Cortex of kidney (tissue), 1 donor: ENCODE measurements at places on chromosomes 4 and X.

DNA sequence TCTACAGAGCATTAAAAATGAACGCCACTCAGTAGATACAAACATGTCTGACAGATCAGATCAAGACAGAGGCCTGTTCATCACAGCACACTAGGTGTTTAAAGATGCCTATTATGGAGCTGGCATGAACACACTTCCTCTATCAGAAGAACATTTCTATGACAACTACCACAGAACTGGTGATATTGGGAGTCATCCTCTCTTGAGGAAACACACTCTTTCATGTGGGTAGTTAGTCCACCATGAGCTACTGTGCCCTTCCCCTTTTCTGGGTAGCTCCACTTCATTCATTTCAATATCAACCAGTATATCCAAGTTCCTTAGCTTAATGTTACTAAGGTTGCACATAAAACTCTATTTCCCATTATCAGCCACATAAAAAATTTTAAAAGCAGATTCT lies 46.7 kb downstream of the MAOB start:
- no peak for DNase-seq

DNA sequence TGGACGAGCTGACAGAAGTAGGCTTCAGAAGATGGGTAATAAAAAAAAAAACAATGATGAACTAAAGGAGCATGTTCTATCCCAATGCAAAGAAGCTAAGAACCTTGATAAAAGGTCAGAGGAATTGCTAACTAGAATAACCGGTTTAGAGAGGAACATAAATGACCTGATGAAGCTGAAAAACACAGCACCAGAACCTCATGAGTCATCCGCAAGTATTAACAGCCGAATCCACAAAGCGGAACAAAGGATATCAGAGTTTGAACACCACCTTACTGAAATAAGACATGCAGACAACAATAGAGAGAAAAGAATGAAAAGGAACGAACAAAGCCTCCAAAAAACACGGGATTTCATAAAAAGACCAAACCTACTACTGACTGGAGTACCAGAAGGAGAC lies 10.5 kb downstream of the NELFA start:
- DNase-seq, result no peak

DNA sequence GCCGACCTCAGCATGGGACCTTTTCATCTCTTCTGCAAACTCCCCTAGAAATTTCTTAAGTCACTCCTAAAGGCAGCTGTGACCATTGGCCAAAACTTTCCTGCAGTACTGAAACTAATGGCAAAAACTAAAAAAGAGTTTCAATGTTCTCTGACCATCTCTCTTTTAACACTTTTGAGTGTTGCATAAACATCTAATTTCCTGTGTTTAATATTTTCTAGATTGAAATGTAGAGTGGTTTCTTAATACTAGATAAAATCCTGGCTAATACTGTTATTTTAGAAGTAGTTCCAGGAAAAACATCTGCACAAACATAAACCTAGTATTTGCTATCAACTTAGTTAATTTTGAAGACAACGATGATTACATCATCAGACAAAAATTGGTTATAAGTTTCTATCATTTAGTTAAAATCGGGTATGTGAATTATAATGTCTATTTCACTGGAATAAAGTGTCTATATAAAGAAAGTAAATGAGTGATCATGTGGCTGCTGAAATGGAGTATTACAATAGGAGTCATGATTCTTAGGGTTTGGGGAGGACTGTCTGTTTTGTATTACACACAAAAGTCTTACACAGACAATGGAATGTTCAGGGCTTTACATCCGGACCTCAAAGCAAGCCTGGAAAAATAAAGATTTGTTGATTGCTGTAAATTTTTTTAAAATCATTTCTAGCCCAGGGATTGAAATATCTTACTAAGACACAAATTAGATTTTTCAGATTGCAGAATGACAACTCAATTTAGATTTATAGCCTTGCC lies 1323.4 kb downstream of the C4orf33 start:
- no peak for DNase-seq

- DNase-seq, result no peak
These were observed at the start of gene NAP1L2 for GRCh38 chrX:73214426-73215094. NAP1L2 (minus strand) TSS chrX:73214851; CDS start chrX:73214492, 359 bp downstream.

- no peak for DNase-seq
These were observed 18.5 kb downstream of the APLN start for GRCh38 chrX:129636175-129636681.

GRCh38 chr4:155672342-155672741 lies 5.7 kb downstream of the GUCY1A1 start:
- DNase-seq, result no peak

DNA sequence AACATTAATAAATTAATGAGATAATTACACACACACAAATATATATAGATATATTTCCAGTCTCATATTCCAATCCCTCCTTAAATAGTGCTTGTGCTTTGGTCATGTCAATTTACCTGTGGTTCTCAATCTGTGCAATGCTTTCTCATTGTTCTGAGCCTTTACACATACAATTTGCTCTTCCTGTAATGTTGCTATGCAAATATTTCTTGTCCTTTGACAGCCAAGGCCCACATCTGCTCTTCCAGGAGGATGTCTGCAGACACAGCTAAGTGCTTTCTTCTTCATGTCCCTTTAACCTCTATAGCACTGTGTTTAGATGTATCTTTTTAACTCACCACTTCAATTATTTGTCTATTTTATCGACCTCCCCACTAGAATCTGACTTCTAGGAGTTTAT lies 67.3 kb upstream of the RAPGEF2 start:
- DNase-seq, result no peak

DNA sequence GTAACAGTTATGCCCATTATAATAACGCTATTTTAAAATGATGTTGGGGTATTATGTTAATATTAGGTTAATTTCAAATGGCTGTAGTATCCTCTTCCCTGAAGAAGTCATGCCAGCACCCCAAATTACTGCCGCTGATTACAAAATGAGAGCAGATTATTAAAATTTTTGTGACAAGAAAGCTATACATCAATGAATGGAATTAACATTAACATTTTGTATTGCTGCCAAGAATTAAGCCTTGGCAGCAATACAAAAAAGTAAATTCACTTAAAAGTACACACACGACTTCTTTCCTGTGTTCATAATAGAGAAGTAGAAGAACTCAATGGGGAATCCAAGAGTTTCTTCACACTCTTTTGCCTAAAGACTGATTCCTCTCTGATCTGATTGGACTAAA lies 482.8 kb downstream of the STIM2 start:
- DNase-seq, result no peak

DNA sequence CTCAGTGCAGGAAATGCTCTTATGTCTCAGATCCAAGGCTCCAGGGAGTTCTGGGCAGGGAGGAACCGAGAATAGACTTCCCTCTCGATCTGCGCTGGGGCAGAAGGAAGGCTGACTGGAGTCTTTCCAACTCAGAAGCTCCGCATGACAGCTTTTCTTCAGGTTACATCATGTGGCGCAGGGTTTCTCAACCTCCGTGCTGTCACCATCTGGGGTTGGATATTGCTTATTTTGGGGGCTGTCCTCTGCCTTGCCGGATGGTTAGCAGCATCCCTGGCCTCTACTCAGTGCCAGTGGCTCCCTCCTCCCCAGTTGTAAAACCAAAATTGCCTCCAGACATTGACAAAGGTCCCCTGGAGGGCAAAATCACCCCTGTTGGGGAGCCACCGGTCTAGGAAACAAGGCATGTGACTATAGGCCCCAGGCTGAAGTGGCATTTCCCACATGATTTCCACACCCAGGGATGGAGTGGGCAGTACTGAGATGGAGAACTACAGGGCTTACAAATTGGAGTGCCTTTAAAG lies 21.4 kb downstream of the REELD1 start:
- no peak for DNase-seq

DNA sequence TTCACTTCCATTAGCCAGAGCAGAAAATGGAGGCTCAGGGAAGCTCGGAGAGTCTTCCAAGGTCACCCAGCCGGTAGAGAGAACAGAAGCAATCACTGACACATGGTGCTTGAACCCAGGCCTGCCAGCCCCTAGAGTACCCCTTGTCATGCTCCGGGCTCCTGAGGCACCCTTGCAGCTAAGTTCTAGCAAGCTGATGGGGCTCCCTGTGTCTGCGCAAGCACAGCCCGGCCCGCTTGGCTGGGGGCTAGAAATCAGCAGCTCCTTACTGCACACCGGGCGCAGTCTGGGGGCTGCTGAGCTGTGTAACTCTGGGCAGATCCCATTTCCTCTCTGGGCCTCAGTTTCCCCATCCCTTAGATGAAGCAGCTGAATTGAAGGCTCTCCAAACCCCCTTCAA lies 102.1 kb upstream of the PSAPL1 start:
- no peak for DNase-seq

DNA sequence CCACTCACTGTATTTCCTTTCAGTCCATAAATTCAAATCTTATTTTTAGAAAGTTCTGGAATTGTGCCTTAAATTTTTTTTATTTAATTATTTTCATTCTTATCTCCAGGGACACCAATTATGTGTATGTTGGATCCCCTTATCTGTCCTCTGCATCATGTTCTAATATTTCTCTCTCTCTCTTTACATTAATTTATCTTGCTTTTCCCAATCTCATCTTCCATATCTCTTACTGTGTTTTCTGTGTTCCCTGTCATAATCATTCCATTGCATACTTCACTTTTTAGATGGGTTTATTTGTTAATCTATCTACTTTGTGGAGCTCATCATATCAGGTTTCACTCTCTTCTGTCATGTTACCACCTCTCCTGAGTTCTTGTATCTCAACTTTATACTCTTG lies 37.4 kb downstream of the PPP2R2C start:
- DNase-seq, result no peak

DNA sequence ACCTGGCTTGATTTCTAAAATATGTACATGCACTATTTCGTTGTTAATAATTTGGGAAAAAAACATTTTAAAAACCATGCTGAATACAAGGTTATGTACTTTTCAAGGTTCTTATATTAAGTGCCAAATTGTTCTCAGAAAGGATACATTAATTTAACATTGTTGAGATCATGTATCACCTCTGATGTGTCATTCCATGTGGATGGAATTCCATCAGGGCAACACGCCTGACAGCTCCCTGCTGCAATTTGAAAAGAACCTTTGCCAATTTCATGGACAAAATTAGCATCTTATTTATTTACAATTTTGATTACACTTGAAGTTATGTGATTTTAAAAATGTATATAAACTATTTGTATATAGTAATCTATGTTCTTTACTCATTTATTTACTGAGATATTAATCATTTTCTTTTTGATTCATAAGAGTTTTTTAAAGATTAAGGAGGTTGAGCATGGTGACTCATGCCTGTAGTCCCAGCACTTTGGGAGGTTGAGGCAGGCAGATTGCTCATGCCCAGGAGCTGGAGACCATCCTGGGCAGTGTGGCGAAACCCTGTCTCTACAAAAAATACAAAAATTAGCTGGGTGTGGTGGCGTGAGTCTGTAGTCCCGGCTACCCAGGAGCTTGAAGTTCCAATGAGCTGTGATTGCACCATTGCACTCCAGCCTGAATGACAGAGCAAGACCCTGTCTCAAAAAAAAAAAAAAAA lies 142.8 kb downstream of the ENPP6 start:
- no peak for DNase-seq

GRCh38 chr4:52915730-52916300 lies 53.7 kb downstream of the RASL11B start:
- DNase-seq, result no peak

DNA sequence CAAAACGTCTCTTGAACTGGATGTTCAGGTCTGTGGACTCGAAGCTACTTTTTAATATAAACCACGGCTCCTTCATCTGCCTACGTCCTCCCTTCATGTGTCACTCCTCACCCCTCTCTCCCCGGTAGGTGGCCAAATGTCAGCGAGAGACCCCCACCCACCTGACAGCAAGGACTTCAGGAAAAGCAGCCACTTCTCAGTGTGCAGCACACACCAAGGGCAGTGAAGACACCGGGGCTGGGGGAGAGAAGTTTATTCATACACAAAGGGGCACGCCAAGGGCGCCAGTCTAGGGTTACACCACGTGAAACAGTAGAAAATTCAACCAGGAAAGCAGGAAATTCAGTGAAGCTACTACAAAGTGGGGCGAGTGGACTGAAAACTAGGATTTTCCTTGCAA lies 181.2 kb downstream of the AFAP1 start:
- DNase-seq, result no peak

- no peak for DNase-seq
These were observed 61.1 kb downstream of the DCLK2 start for GRCh38 chr4:150139297-150139865.

DNA sequence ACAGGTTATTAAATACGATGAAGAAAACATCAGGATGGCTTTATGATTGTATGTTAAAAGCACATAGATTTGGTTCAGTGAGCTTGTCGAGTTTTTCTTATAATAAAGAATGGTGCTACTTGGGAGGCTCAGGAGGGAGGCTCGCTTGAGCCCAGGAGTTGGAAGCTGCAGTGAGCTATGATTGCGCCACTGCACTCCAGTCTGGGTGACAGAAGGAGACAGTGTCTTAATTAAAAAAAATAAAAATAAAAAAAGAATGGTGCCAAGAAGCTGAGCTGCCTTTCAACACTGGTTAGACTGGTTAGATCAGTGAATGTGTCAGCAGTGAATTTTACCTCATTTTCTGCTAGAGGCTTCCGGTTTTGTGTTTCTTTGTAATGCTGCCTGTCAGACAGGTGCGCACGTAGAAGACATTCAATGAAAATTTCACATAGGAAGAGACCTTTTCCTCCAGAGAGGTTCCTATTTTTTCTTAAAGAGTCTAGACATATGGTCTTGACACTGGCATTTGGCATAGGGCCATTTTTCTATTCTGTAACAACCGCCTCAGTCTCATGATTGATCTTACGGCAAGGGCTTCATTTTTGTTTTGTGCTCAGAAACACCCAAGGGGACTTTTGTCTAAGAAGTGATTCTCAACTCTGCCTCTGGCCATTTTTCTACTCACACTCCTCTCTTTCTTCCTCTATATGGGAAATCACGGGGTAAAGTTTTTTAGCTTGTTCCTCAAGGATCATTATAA lies 15.0 kb upstream of the ARSF start:
- DNase-seq, result no peak

GRCh38 chr4:74166135-74166534 lies 8.2 kb downstream of the MTHFD2L start:
- no peak for DNase-seq

DNA sequence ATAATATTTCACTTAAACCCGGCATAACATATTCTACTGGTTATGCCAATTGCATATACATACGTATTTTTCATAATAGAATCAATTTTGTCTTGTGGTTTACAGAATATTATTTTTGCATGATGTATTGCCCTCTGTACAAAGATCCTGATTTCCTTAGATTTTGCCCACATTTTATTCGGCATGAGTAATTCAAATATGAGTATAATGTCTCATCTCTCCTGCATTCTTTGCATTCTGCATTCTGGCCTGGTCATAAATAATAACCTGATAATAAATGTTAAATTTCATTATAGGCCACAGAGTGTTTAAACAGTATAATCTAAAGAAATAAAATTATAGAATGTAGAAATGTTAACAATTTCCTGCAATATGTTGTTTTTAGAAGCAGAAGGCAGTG lies 205.3 kb downstream of the TLL1 start:
- DNase-seq, result no peak
